ENCODE measurements at places on chromosomes 1 and 21. TPM values are rescaled to one million over a fixed set of nuclear protein-coding genes. Genes with fewer than 3 reads are reported as not detected.

Gene OVAAL
- not detected for polyA plus RNA-seq

Gene DDOST
- polyA plus RNA-seq, result 73.5 TPM

Gene BEND5
- polyA plus RNA-seq, result 19.7 TPM

Gene HPCAL4
- 0.13 TPM for polyA plus RNA-seq

Gene CD1E
- polyA plus RNA-seq, result 0.33 TPM

Gene FCRLB
- 1.8 TPM for polyA plus RNA-seq

Gene HSD3B2
- polyA plus RNA-seq, result not detected

Gene CENPF
- 0.94 TPM for polyA plus RNA-seq

Gene CFAP57
- 0.07 TPM for polyA plus RNA-seq
